ENCODE measurements at places on chromosomes 5 and 9.

DNA sequence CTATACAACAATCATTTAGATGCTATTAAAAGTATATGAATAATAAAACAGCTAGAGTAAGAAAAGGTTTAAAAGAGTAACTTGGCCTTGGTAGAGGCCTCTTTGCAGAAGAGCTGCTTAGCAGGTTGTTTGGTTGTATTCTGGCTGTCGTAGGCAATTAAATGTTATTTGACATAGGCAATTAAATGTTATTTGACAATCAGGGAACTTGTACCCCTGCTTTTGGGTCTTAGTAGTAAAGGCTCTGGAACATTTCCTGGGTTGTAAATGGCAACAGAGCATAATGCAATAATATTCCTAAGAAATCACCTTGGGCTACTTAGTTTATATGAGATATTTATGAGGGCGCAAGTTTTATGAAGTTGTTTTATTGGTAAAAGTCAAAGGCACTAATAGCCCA lies 84.4 kb upstream of the SLC28A3 start:
- no peak for DNase-seq

DNA sequence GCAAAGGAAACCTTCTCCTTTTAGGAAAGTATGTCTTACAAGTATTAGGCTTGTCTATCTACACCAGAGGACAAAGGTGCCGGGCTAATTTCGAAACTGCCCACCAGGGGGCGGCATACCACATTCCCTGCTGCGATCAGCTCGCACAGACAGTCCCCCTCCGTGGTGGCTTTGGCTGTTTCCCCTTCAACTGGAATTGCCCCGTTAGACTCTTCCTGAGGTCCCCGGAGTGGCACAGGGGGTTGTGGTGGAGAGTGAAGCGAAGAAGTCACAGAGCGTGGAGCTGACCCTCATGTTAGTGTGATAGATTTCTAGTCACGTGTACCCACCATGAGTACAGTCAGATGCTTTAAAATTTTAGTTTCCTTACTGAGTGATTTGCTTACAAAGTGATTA lies 17.5 kb downstream of the PTTG1 start:
- peak; percentile 77 for DNase-seq

DNA sequence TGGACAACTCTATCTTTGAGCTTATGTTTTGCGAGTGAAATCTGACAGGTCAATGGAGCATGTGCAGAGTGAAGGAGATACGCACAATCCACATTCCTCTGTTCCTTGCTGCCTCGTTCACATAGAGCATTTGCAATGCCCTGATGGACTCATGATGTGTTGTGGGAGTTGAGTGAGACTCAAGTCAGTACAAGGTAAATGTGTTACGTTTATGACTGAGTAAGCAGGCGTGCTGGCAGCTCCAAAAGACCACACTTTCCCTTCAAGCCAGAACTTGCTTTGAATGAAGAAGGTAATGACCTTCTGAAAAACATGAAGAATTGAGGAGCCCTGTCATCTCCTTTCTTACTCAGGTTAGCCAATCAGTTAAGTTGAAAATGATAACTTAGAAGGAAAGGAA lies 477.8 kb downstream of the CTNND2 start:
- no peak for DNase-seq

DNA sequence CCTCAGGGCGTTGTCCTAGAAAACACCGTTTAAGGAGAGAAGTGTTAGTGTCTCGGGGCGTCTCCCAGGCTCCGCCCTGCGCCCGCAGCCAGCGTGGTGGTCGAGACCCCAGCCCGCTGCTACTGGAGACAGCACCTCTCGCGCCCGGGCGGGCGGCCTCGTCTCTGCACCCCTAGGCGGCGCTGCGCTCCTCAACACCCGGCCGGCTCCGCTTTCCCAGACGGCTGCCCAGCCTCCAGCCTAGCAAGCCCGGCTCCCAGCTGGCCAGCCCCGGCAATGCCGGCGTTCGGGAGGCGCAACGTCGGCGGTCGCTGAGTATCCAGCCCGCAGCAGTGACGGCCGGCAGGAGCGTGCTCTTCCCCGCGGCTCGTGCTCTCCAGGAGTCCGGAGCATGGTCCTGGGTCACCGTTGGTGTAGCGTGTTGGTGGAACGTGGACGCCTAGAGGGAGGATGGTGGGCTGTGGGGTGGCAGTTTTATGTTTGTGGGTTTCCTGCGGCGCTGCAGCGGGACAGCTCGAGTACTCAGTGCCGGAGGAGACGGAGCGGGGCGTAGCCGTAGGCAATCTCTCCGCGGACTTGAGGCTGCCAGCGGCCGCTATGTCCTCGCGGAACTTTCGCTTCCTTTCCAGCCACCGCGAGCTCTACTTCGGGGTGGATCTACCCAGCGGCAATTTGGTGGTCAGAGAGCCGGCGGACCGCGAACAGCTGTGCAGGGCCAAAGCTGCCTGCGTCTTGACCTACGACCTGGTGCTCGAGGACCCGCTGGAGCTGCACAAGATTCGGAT lies 536 bp downstream of the PCDHAC1 start:
- DNase-seq: no peak

DNA sequence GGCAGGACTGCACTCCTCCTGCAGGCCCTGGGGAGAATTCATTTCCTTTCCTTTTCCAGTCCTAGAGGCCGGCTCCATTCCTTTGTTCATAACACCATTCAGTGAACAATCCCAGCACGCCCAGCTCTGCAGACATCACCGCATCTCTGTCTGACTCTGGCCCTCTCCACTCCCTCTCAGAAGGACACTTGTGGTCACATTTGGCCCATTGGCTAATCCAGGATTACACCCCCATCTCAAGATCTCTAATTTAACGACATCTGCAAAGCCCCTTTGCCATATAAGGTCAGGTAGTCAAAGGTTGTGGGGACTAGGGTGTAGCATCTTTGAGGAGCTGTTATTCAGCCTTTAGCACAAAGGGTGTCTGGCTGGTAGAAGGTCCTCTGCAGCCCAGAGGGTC lies 185.0 kb upstream of the DAP start:
- no peak for DNase-seq

GRCh38 chr5:155069961-155070360 lies 56.4 kb downstream of the KIF4B start:
- DNase-seq: no peak

- DNase-seq: no peak
These were observed 82.6 kb downstream of the OSTF1 start for GRCh38 chr9:75170898-75171360.
